ENCODE measurements at places on chromosomes 4 and X.

DNA sequence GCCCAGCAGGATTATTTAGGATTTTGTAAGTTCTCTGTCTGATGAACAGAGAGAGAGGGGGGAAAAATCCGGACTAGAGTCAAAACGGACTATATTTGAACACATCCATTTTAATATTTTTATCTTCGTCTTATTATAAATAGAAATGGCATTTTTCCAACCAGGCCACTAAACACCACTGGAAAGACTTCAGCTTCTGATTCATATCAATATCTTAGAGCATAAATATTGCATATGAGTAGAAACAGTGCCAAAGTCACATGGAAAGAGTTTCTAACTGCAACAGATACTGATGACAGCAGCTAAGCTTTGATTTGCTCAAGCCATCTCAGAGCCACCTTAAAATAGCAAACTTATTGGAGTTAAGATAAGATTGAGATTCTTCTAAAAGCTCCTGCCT lies 456 bp downstream of the PPARGC1A start:
- no peak for DNase-seq

- no peak for DNase-seq
Observed at GRCh38 chr4:7013175-7013574, 30.0 kb upstream of the TADA2B start.

DNA sequence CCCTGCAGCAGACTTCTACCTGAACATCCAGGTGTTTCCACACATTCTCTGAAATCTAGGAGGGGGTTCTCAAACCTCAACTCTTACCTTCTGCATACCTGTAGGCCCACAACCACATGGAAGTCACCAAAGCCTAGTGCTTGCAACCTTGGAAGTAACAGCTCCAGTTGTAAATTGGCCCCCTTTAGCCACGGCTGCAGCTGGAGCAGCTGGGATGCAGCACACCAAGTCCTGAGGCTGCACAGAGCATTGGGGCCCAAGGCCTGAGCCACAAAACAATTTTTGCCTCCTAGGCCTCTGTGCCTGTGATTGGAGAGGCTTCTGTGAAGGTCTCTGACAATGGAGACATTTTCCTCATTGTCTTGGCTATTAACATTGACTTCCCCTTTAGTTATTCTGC lies 772.4 kb upstream of the INTU start:
- no peak for DNase-seq

GRCh38 chr4:26807330-26807729 lies 53.3 kb upstream of the STIM2 start:
- no peak for DNase-seq

GRCh38 chr4:166941629-166942028 lies 292.7 kb downstream of the SPOCK3 start:
- no peak for DNase-seq

DNA sequence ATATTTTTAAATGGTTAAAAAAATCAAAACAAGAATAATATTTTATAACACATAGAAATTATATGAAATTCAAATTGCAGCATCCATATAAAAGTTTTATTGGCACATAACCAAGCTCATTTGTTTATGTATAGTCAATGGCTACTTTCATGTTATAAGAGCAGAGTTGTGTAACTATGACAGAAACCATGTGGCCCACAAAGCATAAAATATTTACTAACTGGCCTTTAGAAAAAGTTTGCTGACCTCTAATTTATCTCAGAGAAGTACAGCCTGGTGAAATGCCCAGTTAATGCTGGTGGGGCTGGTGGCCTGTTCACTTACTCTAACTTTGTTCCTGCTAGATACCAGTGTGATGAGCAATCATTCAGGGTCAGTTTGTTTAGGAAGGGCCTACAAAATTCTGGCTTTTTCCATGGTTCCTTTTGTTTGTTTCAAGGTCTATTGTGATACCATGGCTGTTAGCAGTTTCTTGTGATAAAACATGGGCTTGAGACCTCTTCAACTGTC lies 104.6 kb downstream of the PPP1R2C start:
- DNase-seq: no peak

- DNase-seq: no peak
Observed at GRCh38 chrX:38986586-38986985, 185.3 kb downstream of the MID1IP1 start.

Measured in omental fat pad (tissue), 4 donors.